Stimulated activated CD8-positive, alpha-beta memory T cell treated with anti-CD3 and anti-CD28 coated beads, Interleukin-12 subunit alpha, Interleukin-12 subunit beta, amount 100 ng/mL, for 4 hours (primary cell): ENCODE measurements at places on chromosomes 1 and 21.
A peak's percentile ranks its signal among the peaks of the same experiment; 100 is the strongest.

- DNase-seq = no peak
Measured at GRCh38 chr1:37262439-37263170, 211.8 kb upstream of the ZC3H12A start.

- no peak for DNase-seq
Measured at GRCh38 chr1:164704954-164705353, 146.0 kb downstream of the PBX1 start.

DNA sequence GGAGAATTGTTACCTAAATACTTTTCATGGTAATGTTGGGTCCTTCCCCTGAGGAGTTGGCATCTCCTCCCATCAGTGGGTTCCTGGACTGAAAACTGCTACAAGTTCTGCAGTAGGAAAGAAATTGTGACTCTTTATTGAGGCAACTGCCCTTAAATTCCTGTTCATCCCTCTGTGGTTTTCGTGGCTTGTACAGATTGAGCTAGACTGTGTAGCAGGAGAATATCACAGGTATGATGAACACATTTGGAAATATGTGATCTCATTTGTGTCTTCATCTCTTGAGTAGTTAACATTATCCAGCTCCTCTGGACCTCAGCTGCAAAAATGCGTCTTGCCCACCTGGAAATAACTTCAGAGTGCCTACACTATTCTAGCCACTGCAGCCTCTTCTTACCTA lies 390.6 kb downstream of the PTPRC start:
- no peak for DNase-seq

DNA sequence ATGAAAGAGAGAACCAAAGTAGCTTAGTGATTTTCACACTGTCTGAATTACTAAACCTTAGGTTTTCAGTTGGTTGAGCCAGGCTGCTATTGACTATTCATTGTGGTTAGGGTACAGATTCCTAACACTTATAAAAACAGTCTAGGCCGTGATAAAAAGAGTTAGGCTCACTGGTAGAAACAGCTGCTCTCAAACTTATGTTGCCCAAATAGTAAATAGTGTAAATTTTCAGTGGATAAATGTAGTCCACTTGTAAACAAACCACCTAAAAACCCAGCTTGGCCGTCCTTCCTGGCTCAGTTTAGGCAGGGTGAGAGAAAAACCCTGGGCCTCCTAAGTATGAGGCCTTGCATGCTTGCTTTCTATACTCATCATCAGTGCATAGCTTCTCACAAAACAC lies 34.9 kb downstream of the ARID1A start:
- no peak for DNase-seq

DNA sequence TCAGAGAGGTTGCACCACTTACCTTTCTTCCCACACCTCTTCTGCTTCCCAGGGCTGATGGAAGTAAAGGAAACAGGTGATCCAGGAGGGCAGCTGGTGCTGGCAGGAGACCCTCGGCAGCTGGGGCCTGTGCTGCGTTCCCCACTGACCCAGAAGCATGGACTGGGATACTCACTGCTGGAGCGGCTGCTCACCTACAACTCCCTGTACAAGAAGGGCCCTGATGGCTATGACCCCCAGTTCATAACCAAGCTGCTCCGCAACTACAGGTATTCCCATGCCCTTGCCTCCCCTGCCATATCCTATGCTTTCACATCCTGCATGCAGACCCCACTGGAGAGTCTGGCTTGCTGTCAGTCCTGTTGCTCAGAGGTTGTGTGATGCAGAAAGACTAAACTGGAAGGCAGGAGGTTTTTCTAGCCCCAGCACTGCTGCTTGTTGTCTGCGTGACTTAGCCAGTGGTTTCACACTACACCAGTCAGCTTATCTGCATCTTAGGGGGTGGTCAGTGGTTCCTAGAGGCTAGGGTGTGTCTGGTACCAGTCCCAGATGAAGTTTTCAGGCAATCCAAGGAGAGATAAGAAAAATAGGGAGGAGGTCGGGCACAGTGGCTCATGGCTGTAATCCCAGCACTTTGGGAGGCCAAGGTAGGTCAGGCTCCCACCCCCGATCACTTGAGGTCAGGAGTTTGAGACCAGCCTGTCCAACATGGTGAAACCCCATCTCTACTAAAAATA lies 10.2 kb downstream of the RHOC start:
- DNase-seq = no peak

GRCh38 chr1:107124694-107125093 lies 16.1 kb upstream of the NTNG1 start:
- DNase-seq = no peak

DNA sequence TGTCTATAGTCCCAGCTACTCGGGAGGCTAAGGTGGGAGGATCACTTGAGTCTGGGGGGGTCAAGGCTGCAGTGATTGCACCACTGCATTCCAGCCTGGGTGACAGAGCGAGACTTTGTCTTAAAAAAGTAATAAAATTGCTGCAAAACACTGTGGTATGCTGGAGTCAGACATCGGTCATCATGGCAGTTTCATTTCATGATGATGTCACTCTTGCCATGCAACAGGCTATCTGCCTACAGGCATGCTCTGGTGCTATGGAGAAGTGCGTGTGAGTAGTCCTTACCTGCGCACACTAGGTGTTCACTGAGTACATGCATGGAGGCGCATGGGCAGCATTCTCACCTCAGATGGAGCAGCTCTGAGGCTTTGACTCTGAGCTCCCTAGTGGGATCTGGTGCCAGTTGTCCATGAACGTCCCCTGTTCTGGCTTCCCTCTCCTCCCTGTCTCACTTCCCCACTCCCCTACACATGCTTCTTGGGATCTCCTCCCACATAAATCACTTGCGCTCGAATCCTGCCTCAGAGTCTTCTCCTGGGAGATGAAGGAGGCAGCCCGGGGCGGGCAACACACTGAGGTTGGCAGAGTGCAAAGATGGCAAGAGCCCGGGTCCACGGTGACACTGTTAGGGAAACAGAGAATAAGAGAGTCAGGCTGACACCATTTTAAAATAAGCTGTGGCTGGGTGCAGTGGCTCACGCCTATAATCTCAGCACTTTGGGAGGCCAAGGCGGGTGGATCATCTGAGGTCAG lies 10.4 kb upstream of the CELA3B start:
- no peak for DNase-seq

GRCh38 chr1:7726623-7727022 lies 44.5 kb upstream of the VAMP3 start:
- no peak for DNase-seq

DNA sequence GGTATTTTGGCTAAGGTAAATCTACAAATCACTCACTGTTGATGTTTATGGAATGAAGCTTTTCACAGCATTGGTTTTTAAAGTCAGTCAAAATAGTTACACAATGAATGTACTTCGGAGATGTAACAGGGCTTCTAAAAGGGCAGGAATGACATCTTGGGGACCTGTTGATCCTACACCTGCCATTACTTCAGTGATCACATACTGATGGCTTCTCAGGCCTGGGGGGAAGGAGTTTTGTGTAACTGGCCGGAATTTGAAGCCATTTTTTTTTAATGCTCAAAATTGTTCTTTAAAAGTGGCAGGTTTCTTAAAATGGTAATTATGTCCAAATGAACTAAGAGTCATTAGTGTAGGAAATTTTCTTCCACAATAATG lies 11.2 kb downstream of the RPL5 start:
- DNase-seq = no peak

GRCh38 chr1:71488555-71489252 lies 407.9 kb upstream of the ZRANB2 start:
- no peak for DNase-seq

GRCh38 chr1:11531314-11531870 lies 52.4 kb downstream of the DISP3 start:
- DNase-seq = no peak

DNA sequence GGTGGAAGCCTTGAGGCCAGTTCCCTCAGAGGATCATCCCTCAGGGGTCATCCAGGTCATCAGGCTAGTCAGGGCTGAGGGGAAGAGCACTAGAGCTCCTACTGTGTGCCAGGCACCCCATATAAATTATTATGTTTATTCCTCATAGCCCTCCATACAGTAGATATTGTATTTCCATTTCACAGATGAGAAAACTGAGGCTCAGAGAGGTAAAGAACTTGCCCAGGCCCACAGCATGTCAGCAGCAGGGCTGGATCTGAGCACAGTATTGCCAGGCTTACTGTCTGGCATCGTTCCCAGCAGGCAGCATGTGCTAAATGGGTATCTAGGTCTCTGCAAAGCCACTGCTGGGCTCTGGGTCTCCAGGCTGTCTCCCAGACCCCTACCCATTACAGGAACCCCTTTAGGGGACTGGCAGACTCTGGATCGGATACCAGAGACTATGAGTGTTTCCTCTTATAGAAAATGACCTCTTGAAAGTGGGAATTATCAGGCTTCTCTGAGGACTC lies 153.3 kb downstream of the PTPRU start:
- no peak for DNase-seq

- DNase-seq = no peak
Measured at GRCh38 chr1:164443166-164443565, 115.8 kb upstream of the PBX1 start.

- no peak for DNase-seq
Measured at GRCh38 chr1:245108909-245109308, 45.9 kb upstream of the KIF26B start.

DNA sequence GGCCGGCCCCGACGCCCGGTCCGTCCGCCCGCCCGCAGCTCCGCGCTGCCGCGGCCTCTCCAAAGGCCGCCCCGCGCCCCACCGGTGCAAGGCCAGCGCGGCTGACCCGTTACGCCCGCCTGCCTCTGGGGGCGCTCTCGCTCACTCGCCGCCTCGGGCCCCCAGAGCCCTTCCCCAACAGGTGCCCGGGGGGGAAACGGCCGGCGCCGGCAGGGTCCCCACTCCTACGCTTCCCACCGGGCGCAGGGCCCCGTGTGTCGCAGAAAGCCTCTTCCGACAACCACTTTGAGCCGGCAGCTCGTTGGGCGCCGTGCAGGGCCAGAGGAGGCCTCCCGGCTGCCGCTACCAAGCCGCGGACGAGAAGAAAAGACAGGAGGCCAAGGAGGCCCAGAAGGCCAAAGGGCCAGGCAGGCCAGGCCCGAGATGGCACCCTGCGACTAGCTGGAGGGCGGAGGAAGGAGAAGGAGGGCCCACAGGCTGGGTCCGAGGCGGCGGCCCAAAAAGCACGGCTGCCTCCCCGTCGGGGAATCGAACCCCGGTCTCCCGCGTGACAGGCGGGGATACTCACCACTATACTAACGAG lies 64.9 kb upstream of the FCGR2A start:
- DNase-seq = peak; percentile 35

DNA sequence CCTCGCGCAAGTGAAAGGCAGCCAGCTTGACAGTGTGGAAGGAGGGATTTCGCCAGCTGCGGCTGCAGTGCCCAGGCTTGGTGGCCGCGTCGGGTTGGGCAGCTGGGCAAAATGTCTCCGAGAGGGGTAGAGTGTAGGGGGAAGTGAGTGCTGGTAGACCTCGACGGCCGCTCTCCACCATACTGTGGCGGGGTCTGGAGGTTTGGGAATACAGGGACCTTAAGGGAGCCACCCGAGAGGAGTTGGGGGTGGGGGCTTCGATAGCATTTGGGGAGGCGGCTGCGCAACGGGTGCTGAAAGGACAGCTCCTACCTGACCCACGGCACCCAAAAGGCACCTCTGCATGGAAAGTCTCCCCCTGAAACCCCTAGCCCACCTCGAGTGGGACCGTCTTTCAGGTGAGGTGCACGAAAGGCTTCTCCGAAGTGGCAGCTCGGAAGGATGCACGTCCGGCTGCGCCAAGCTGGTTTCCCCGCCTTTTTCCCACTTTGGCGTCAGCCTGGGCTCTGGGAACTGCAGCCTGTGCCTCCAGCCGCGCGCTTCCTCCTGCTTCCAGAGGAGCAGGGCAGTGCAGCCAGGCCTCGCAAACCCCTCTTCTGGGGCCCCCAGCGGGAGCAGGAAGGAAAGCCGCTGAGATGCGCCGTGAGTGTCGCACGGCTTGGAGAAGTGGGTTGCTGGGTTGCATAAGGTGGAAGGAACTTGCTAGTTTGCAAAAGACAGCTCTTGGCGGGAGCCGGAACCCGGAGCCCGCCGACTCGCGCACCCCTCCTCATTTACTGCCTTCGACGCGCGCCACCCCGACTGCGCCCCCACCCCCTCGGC lies 531 bp upstream of the HMGN2 start:
- peak; percentile 20 for DNase-seq
